ENCODE measurements at places on chromosomes 1 and 21.
A peak's percentile ranks its signal among the peaks of the same experiment; 100 is the strongest.

GRCh38 chr1:245771511-245772281, 616.9 kb downstream of the KIF26B start:
- DNase-seq, result no peak

GRCh38 chr1:55781944-55782482, 566.8 kb upstream of the USP24 start:
- DNase-seq, result peak; percentile 13

- no peak for DNase-seq
Observed at GRCh38 chr1:109537450-109538178, 2.1 kb upstream of the GPR61 start.

- DNase-seq, result no peak
Observed at GRCh38 chr1:77038000-77038399, 170.7 kb downstream of the ST6GALNAC5 start.

- DNase-seq, result no peak
Observed at GRCh38 chr1:113416496-113416895, 26.2 kb downstream of the MAGI3 start.

DNA sequence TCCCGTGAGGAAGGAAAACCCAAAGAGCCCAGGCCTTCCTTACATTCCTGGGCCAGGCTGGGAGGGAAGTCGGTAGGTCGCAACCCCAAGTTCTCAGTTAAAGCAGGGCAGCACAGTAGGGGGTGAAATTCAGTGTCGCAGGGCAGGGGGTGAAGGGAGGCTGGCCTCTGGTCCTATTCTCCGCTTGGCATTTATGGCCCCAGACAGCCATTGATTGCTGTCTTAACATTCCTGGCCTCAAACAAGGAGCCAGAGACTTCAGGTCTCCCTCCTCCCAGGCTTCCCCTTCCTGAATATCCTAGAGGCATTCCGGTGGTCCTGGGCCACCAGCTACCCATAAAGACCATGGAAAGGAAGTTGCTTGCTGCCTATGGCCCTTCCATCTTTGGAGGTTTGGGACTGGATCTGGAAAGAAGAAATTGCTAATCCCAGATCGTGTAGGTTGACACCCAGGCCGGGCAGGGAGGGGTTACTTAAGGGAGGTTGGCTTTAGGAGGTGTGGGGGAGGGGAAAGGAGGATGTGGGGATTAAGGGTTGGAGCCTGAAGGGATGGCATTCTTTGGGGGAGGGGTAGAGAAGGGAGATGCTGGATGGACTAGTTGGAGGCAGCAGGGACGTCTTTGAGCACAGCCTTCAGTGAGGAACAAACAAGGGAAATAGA, 1.7 kb downstream of the LIN28A start:
- no peak for DNase-seq

All from ACHN (cell line).